CD4-positive, CD25-positive, alpha-beta regulatory T cell (primary cell): ENCODE measurements at places on chromosomes 11 and 22.

DNA sequence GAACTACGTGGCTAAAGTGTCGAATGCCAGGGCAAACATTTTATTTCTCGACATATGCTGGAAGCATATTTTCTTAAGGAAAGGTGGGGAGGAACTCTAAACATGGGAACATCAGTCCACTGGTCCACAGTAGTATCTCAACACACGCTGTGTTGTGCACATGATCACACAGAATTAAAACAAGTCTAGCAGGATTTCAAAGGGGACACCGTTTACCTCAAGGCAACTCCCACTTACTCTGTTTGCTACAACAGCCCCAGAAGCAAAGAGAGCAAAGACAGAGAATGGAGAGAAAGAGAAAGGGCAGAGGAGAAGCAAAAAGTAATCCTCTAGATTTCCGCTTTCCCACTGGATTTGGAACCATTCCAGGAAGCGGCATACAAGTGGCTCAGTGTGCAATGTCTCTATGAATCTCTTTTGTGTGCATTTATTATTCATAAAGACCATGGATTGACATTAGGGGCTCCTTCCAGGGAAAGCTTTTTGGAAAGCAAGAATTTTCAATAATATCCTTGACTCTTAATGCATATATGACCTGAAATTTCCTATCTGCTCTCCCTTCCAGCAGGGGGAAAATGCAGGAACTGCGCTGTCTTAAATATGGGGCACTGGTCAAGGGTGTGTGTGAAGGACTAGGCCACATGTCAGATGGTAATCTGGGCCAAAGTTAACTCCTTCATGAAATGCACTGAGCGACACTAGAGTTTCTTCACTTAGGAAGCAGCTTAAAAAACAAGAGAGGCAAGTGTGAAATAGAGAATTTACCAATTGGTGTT is 34.8 kb upstream of the CCDC34 start:
- DNase-seq: no peak

- no peak for DNase-seq
Observed at GRCh38 chr22:39421691-39422090, 22.1 kb downstream of the TAB1 start.

DNA sequence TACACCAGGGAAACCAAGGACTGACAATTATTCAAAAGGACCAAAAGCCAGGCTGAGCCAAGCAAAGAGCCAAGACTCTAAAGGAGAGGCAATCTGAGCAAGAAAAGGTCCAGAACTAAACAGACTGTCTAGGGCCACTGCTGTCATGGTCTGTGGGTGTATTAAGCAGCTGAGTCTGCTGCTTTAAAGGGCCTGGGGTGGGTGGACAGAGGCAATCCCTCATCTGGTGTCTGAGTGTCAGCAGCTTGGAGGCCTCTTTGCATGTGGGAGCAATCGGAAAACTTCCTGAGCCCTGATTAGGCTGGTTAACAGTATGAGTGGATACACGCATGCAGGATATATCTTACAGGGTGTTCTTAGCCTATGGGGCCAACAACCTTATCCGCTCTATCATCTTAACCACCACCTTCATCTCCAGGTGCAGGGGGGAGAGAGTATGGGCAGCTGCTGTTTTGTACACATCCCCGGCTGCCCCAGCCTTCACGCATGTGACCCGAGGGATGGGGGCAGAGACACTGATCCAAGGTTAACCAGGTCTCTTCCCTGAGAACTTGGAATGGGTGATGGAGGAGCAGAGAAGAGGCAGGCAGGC is 67.5 kb upstream of the TIMP3 start:
- no peak for DNase-seq

DNA sequence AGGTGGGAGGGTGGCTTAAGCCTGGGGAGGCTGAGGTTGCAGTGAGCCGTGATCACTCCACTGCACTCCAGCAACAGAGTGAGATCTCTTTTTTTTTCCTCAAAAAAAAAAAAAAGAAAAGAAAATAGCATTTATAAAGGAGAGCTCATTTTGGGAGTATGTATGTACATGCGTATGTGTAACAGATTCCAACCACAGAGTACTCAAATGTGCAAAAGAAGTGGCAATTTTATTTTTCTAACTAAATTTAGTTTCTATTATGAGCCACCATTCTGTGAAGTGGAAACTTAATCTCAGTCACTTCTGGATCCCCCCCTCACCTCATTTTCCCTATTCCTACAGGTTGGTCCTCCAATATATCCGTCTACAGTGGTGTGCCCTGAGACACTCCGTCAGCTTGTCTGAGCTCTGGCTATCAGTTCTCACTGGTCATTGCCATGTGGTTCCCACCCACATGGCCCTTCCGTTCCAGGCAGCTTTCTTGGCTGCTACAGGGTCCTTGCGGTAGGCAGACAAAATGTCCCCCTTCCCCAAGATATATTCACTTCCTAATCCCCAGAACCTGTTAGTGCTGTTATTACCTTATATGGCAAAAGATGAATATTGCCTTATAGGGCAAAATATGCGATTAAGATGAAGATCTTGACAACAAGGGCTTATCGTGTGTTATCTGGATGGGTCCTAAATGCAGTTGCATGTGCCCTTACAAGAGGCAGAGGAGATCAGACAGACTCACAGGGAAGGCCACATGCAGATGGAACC is 35.8 kb upstream of the TSKU start:
- DNase-seq: no peak

- peak; percentile 89 for DNase-seq
Observed at GRCh38 chr11:65900125-65900898, at the start of gene FOSL1. Gene FOSL1, minus strand, starts transcription at chr11:65900388. Its CDS starts 49 bp downstream, at chr11:65900339.

DNA sequence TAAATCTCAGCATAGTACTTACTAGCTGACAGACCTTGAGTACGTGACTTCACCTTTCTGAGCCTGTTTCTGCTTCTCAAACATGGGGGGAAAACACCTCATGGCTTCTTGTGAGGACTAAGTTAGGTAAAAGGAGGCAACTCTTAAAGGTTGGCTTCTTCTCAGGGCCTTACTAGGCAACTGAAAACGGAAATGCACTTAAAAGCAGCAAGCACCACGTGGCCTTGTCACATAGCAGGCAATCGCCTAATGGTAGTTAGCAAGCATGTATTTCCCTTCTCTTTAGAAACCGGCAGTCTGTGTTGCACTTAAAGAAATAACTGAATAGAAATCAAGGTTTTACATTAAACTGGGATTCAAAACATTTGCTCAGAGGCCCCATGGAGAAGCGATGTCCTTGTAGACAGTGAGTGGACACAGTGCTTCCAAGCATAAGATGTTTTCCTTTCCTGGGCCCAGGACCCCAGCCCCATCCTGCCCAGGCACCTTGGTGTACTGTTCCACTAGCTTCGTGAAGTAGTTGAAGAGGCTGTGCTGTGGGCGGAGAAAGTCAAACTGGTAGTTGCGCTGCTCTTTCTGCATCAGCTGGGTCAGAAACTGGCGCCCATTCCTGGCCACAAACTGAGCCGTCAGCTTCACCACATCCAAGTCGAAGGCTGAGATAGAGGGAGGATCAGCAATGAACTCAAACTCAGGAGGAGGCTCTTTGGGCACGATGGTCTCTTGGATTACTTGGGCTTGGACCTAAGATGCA is 12.1 kb downstream of the SF3A1 start:
- no peak for DNase-seq

DNA sequence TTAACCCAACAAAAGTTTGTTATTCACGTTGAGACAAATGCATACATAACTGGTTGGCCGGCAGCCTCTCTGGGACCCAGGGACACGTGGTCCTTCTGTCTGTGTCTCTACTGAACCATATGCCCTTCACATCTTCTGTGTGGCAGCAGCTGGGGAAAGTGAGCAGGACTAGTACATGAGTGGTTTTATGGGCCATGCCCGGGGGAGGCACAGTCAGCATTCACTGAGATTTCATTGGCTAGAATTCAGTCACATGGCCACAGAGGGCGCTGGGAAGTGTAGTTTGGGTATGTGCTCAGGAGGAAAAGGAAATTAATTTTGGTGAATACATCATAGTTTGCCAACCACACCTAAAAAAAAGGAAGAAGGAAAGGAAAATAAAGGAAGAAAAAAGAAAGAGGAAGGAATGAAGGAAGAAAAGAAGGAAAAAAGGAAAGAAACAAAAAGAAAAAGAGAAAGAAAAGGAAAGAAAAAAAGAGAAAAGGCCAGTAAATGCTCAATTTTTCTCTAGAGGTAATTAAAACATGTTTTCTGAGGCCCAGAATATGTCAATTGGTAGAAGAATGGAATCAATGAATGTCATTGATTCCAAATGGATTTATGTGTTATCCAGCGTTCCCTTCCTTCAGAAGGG is 55.9 kb upstream of the KIRREL3 start:
- DNase-seq: no peak

GRCh38 chr11:85922367-85922766 is 67.2 kb downstream of the CCDC83 start:
- no peak for DNase-seq

- DNase-seq: no peak
Observed at GRCh38 chr22:44605486-44605885, 96.5 kb upstream of the PRR5 start.

- no peak for DNase-seq
Observed at GRCh38 chr22:38461414-38462081, 6.3 kb upstream of the KDELR3 start.

DNA sequence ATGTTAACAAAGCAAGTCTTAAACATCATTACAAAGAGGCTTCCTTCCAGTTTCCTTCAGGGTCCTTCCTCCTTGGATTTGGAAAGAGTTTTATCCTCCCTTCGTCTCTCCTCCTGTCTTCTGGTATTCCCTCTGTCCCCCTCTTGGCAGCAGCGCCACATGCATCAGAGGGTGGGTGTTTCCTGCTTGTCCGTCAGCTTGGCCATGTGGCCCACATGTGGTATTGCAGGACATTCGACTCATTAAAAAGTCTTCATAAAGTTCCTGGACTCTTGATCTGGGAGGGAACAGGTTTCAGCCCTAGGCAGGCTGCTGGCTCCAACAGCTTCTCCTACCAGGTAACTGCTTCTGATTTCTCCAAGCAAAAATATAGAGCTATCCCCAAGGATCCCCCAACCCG is 189.8 kb downstream of the CSNK2A3 start:
- no peak for DNase-seq

- DNase-seq: peak; percentile 68
Observed at GRCh38 chr11:66317723-66318599, 1.1 kb upstream of the CD248 start.

- no peak for DNase-seq
Observed at GRCh38 chr11:28616160-28616965, 508.2 kb downstream of the METTL15 start.

DNA sequence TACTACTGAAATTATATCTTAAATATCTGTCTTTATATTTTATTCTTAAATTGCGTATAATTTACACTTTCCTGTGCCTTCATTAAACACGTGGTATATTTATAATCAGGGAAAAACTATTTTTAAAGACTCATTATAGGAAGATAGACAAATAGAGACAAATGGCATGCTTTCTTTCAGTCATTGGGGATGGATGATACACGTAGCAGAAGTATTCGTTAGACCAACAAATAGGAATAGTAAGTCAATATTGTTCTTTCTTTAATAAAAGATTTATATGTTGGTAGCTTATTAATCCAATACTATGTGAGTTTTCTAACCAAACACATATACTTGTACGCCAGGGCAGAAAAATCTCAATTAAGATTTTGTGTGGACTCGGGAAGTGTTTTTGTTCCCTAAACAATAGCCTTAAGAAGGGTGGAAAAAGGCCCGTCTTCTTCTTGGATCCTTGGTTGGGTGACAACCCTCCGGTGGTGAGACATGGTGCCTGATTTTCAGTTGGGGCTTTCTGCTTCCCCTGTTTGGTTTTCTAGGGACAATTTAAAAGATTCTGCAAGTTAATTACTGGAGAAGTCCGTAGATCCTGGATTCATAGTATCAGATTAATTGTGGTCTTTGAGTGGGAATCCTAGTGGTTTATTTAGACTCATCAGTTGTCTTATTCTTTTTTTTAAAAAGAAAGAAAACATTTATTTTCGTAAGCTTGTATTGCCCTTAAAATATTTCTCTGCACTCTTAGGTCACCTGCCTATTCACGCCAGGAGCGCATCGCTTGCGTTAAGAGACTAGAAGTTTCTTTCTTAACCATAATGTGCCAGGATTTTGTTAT is 83.5 kb upstream of the WNT7B start:
- DNase-seq: no peak

GRCh38 chr11:70415191-70415590 is 16.9 kb downstream of the CTTN start:
- no peak for DNase-seq

DNA sequence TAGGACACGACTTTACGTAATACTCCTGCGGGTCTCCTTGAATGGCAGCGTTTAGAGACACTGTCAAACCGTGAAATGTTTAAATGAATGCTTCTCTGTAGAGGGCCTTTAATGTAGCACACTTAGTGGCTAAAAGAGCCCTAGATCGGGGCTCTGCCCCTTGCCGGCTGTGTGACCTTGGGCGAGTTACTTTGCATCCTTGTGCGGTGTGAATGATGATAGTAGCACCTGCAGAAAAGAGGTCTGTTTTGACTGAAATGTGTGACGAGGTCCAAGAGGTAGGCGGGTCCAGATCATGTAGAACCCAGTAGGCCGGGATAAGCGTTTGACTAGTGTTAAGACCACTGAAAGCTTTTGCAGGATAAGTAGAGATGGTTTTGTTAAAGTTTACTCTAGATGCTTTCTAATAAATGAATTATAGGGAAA is 866 bp downstream of the MED17 start:
- no peak for DNase-seq

GRCh38 chr11:96390488-96390792 is 627 bp downstream of the JRKL start:
- no peak for DNase-seq

DNA sequence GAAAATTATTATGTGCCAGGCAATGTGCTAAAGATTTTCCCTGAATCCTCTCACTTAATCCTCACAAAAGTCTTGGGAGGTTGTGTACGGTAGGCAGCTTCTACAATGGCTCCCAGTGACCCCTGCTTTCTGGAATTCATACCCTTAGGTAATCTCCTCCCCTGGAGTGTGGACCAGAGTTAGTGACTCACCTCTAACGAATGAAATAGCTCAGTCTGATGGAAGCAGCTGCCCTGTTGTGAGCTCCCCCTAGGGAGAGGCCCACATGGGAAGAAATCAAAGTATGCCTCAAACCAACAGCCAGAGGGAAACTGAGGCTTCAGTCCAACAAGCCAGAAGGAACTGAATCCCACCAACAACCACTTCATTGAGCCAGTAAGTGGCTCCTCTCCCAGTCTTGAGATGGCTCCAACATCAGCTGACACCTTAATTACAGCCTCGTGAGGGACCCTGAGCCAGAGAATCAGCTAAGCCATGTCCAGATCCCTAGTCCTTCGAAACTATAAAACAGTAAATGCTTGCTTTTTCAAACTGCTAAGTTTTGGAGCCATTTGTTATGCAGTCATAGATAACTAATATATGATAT is 98.9 kb upstream of the ISX start:
- DNase-seq: no peak

DNA sequence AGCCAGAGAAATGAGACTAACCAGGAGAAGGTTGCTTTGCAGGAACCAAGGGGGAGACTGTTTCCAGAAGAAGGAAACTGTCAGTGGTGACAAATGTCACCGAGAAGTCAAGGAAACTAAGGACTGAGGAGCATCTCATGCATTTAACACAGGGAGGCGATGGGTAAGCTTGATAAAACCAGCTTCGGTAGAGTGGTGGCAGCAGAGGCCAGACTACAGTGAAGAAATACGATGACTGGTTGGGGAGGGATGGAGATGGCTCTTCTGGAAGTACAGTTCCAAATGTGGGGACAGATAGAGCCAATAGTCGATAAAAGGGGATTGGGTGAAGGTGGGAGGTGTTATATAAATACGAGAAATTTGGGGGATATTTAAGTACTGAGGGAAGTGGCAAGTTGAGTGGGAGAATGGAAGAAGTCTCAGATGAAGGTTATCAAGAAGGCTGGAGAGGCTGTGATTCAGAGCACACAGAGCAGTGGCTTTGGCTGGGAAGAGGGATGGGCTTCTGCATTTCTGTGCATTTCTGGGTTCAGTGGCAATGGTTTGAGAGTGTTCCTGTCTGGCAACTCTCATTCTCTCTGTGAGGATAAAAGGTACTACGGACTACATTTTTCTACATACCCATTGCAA is 29.2 kb downstream of the SC5D start:
- no peak for DNase-seq
